ENCODE measurements at places on chromosomes 1 and 21.

DNA sequence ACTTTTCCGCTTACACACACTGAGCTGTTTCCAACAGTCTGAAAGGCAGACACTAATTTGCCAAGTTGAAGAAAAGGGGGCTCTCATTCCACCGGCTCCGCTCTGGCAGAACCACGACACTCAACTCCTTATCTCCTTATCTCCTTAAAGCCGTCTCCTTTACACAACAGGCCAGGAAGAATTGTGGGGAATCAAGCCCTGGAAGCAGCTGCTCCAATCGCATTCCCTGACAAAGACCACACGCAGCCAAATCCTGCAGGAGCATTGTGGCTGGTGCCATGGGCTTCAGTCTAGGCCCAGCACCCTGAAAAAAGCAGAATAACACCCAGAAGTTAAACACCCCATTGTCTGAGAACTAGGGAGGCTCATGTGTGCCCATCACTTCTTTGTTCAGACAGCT lies 24.1 kb downstream of the SUSD4 start:
- DNase-seq, result no peak

GRCh38 chr1:115255154-115255553 lies 82.9 kb downstream of the NGF start:
- DNase-seq, result no peak

GRCh38 chr1:232726048-232726779 lies 79.0 kb upstream of the MAP10 start:
- no peak for DNase-seq

- no peak for DNase-seq
Observed at GRCh38 chr1:116825720-116826438, 71.6 kb downstream of the CD2 start.

DNA sequence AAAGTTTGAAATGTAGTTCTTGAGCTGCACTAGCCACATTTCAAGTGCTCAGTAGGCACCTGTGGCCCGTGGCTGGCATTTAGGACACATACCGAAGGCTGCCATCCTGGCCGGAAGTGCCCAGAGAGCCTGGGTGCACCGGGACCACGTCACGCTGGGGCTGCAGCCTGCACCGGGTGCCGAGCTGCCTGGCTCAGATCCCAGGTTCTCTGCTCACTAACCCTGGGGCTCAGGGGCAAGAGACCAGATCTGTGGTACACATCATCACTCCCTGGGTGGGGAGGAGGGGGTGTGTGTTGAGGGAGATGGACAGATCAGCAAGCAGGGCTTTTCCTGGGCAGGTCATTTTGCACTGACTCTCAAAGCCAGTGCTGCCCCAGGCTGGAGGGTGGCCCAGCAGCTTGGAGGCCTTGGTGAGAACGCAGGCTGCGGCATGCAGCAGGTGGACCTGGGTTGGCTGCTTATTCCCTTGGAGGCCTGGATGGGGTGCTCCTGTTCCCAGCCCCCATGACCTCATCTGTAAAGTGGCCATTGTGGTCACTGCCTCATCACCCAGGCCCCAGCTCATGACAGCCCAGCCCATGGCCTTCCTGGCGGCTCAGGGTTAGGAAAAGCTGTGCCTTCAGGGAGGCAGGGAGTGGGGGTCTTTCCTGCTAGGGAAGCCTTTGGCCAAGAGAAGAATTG lies 23.6 kb downstream of the TMEM201 start:
- no peak for DNase-seq

GRCh38 chr1:9561429-9561828 lies 22.2 kb downstream of the SLC25A33 start:
- no peak for DNase-seq

GRCh38 chr1:243505986-243506689 lies 250.3 kb downstream of the SDCCAG8 start:
- no peak for DNase-seq

- no peak for DNase-seq
Observed at GRCh38 chr1:195763146-195763906, 844.9 kb downstream of the KCNT2 start.

GRCh38 chr1:25669781-25670567 lies 53.4 kb downstream of the MAN1C1 start:
- no peak for DNase-seq

DNA sequence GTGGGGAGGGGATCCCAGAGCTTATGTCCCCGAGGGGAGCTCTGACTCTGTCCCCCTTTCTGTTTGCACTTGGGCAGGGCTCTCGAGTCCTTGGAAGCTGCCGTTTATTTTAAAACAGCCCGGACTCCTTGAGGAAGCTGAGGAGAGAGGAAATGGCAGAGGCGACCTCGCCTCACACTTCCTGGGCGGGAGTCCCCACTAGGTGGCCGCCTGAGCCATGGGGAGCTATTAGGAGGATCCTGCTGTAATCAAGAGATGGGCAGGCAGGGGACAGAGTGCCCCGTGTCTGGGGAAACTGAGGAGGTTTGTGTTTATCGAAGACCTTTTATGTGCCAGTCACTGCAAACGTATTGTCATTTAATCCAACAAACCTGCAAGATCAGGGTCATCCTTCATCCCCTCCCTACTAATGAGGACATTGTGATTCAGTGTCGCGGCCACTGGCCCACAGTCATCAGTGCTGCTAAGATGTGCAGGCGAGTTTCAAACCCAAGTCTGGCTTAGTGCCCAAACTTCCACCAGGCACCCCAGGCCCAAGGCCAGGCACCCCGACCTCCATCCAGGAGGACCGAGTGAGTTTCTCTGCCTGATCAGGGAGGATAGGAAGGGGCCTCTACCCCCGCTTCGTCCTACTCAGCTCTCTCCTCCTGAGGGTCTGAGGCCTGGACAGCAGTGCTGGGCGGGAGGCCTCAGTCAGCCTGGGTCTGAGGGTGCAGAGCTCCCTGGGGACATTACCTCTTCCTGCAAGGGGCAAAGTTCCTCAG lies 316.9 kb upstream of the VAMP3 start:
- no peak for DNase-seq

- no peak for DNase-seq
Observed at GRCh38 chr1:115090540-115090939, 1.2 kb upstream of the TSPAN2 start.

- no peak for DNase-seq
Observed at GRCh38 chr1:7960867-7961215, 670 bp upstream of the PARK7 start.

- DNase-seq, result no peak
Observed at GRCh38 chr1:248361121-248361715, at the start of gene OR2T4. Gene OR2T4 (plus strand): TSS chr1:248361665. CDS start chr1:248361665, 0 bp downstream.

DNA sequence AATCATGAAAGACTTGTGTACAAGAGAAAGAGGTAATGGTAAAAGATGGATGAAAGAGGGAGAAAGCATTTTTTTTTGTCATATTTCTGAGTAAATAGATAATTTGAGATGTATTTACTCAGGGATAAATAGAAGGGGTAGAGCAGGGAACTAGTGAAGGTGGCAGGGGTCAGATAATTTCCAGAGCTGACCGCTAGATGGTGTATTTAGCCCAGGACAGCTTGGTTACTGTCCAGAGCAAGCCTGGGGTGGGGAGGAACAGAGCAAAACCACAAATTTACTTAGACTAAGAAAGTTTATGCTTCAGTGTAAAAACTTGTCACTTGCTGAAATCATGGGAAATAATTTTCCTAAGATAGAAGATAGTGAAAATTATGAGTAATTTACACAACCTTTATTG lies 91.5 kb downstream of the XCL2 start:
- DNase-seq, result no peak

DNA sequence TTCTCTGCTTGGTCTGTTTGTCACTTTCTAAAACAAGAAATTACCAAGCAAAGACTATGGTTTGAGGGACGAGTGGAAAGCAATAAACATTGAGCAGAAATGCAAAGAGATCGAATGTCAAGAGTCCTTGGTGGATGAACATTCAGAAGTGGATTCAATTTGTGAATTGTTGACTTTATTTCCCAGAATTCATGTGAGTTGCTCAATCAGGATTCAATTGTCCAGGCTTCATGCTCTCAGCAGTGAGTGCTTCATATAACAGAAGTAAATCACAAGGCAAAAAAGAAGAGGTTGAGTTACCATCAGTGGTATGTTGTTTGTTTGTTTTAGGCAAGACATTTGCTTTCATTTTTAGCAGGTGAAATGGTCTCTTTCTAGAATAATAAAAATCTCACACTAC lies 31.9 kb downstream of the NGF start:
- DNase-seq, result no peak

- DNase-seq, result no peak
Observed at GRCh38 chr1:199696225-199696624, 331.3 kb upstream of the NR5A2 start.

GRCh38 chr1:115475252-115475651 lies 137.2 kb upstream of the NGF start:
- DNase-seq, result no peak

GRCh38 chr1:225827076-225827475 lies 17.2 kb downstream of the EPHX1 start:
- DNase-seq, result no peak

- DNase-seq, result no peak
Observed at GRCh38 chr1:203621559-203622262, 4.9 kb upstream of the ATP2B4 start.

DNA sequence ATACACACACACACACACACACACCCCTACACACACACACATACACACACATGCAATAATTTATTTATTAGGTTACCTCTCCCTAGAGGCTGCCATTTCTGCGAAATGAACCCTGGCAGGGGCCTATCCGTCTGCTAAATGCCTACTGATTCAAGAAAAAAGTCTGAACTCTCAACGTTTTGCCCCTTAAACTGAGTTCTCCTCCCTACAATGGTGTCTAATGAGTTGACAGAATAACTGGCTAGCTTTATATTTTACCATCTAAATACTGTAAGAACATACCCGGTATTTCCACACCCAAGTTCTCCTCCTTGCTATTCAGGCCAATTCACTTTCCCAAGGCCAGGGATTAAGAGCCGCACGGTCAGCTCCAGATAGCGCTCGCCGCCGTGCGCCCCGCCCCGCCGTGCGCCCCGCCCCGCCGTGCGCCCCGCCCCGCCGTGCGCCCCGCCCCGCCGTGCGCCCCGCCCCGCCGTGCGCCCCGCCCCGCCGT lies 339 bp upstream of the RNPC3 start:
- DNase-seq, result no peak

- DNase-seq, result no peak
Observed at GRCh38 chr1:206080026-206080820, 27.2 kb downstream of the RHEX start.

DNA sequence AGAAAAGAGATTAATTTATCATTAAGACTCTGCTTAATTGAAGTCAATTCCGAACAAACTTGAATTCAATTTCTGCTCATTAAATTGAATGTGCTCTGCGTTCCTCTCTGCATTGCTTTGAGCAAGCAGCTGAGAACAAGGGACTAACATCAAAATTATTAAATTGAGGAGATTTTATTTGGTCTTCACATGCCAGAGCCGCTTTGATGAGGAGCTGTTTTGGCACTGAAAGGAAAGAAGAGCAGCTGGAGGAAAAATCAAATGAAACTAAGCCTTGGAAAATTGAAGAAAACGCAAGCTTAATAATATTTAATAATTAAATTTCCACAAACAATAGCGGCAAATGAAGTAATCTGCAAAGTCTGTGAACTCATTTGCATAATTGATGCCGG lies 222.0 kb upstream of the PKN2 start:
- DNase-seq, result no peak

- DNase-seq, result no peak
Observed at GRCh38 chr1:95233319-95233736, 682 bp upstream of the RWDD3 start.

DNA sequence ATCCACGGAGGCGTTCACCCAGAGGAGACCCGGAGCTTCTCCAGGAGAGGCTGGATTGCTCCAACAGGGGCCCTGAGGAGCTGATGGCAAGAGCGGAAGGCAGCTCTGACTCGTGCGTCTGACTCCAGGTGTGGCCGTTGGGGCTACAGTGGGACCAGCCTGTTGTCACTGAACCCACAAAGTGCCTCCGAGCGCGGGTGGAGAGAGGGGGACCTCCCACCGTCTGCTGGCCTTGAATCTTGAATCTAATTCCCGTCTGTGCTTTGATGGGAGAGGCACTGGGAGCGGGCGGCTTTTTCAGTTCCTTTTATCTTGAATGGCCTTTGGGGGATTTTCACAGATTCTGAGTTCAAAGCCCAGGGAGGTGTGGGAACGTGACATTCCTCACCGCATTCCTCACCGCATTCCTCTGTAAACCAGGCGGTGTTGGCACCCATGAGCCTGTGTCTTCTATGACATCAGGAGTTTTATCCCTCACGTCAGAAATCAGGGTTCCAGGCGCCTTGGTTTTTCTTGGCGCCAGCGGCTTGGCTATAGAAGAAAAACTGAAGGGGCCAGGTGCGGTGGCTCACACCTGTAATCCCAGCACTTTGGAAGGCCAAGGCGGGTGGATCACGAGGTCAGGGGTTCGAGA lies 39.2 kb upstream of the COL18A1 start:
- DNase-seq, result no peak

DNA sequence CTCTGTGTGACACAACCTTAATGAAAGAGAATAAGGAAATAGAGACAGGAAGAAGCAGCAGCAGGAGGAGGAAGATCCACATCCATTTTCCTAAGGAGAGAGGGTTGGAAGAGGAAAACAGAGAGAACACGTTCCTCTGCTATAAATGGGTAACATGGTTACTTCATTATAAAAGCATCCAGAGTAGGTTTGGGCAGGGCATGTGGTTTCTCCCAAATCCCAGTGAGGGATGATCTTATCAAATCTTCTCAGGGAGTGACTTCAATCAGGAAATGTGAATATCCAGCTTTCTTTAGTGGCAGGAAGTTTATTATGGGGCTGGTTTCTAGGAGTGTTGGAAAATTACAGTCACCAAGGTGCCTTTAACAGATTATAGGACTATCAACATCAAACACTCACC lies 11.1 kb downstream of the CYP2J2 start:
- DNase-seq, result no peak

GRCh38 chr1:87155170-87155569 lies 173.5 kb upstream of the LMO4 start:
- no peak for DNase-seq

DNA sequence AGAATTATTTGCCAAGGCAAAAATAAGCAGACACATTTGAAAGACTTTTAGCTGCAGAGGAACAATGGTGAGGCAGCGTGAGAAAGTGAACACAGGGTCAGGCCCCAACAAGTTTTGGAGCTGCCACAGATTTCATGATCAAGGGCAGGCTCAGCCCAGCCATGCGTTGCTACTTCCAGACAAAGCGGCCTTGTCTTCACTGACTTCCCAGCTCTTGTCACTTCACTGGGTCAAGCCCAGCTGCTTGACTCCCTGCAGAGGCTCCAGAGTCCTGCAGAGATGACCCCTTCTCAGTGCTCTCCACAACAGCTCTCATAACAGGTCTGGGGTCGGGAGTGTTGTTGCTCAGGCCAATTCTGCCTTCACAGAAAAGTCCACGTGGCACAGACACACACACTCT lies 35.8 kb downstream of the HHAT start:
- no peak for DNase-seq

DNA sequence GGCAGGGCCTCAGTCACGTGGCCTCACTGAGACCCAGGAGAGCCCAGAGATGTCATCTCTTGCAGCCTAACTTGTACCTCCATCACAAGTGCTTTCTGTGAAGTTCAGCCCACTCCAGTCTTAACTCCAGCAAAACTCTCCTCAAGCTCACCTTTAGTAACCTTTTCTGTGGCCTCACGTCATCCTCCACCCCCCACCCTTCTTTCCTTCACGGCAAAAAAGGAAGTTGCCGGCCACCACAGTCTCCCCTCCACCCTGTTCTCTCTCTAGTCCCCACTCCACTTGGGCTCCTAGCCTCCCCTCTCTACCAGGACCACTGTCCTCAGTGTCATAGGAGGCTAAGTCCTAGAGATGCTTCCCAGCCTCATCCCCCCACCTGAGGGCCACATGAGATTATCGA lies 106.9 kb downstream of the LACTBL1 start:
- no peak for DNase-seq
